ENCODE measurements at places on chromosomes 3 and 15.

- no peak for DNase-seq
Measured at GRCh38 chr3:127889461-127889863, 25.6 kb upstream of the KBTBD12 start.

GRCh38 chr3:144127700-144128099, 156.1 kb downstream of the DIPK2A start:
- DNase-seq = peak; percentile 21

DNA sequence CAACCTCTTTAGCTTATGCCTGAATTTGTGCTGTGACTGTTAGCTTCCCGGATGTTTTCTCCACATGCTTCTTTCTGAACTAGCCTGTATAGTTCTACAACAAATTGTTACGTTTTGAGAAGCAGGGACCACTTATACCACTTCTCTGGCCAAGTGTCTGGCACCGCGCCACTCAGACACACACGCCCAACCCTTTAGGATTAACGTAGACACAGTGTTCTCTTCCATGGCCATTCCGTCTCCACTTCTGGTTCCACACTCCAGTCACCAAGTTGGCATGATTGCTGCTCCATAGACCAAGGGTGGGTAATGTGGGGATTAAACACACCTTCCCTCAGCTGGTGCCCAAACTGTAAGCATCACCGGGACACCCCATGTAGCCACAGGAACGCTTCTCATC, 755 bp upstream of the TMEM108 start:
- DNase-seq = no peak

GRCh38 chr3:41987627-41988026, 25.7 kb upstream of the ULK4 start:
- no peak for DNase-seq

DNA sequence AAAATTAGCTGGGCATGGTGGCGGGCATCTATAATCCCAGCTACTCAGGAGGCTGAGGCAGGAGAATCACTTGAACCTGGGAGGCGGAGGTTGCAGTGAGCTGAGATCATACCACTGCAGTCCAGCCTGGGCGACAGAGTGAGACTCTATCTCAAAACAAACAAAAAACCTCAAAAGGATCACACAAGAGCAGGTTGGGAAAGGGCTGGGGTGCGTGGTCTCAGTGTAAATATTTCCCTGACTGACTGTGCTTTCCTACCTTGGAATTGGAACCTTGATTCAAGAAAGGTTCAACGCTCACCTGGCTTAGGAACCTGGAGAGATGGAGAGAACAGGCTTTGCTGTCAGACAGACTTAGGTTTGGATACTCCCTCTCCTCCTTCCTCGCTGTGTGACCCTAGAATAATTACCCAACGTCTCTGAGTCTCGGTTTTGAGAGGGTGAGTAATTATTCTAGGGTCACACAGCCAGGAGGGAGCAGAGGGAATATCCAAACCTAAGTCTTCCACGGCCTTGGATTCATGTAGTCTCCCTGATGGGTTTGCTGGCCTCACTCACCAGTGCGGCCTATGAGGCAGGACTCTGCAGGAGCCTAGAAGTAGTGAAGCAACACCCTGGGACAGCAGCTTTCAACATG, 24.6 kb downstream of the CYP19A1 start:
- DNase-seq = no peak

DNA sequence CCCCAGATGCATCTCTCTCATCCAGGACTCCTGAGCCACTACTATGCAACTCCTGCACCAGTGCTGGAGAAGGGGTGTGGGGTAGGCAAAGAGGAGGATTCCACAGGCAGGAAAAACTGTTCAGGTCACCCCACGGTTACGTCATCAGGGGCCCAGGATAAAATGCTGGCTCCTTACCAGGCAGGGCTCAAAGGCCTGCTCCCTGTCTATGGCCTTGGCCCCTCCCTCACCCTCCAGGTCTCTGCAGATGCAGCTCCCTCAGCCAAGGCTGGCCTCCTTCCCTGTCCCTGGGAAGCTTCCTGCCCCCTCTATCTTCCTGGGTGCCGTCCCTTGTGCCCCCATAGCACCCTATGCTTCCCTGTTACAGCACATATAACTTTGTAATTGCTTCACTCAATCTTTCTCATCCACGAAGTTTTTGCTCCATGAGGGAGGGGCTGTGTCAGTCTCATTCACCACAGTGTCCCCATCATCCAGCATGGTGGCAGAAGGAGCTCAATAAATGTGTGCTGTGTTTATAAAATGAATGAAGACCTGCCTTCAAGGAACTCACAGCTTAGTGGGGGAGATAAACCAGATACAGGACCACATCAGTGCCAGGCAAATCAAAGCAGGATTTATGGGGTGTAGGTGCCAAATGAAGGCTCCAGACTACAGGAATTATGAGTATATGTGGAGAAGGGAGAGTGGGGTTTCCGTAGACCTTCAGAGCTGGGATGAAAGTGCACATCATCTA, 18.6 kb downstream of the KBTBD13 start:
- DNase-seq = no peak

DNA sequence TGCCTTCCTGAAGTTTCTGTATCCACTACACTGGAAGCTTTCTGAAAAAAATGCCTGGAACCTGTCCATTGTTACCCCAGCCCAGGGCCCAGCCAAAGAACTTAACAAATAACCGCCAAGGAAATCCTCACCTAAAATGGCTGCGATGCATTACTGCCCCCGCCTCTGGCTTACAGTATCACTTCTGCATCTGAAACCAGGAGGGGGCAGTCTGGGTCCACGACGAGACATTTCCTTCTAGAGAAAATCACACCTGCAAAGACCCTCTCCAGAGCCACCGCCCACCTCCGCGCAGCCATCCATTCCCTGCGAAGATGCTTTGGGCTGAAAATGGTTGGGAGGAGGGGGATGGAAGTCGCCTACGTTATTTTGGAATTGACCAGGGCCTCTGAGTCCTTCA, 22.4 kb upstream of the CELF6 start:
- no peak for DNase-seq

GRCh38 chr3:14141144-14141543, 16.3 kb downstream of the TMEM43 start:
- DNase-seq = no peak

DNA sequence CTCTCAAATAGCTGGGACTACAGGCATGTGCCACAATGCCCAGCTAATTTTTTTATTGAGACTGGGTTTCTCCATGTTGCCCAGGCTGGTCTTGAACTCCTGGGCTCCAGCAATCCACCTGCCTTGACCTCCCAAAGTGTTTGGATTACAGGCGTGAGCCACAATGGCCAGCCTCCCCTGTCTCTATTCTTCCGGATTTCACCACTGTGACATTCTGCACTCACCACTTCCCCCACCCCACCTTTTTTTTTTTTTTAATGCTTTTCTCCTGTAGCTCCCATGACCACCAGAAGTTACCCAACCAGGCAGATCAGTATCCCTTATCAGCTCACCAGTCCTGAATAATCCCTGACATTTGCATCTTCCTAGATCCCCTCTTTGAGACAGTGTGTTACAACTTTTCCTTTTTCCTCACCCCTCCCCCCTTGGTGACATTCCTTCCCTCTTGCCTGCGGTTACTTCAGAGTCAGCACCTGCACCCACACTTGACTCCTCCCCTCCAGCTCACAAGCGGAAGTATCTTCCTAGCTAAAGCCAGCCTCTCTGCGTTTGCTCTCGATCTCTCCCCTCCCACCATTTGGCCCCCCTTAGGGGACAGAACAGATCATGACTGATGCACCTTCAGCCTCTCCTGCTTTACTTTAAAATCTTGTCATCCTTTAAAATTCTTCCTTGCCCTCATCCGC, 13.5 kb upstream of the ZNF592 start:
- DNase-seq = peak; percentile 80

GRCh38 chr15:65512807-65513416, 4.6 kb downstream of the DPP8 start:
- DNase-seq = peak; percentile 47

DNA sequence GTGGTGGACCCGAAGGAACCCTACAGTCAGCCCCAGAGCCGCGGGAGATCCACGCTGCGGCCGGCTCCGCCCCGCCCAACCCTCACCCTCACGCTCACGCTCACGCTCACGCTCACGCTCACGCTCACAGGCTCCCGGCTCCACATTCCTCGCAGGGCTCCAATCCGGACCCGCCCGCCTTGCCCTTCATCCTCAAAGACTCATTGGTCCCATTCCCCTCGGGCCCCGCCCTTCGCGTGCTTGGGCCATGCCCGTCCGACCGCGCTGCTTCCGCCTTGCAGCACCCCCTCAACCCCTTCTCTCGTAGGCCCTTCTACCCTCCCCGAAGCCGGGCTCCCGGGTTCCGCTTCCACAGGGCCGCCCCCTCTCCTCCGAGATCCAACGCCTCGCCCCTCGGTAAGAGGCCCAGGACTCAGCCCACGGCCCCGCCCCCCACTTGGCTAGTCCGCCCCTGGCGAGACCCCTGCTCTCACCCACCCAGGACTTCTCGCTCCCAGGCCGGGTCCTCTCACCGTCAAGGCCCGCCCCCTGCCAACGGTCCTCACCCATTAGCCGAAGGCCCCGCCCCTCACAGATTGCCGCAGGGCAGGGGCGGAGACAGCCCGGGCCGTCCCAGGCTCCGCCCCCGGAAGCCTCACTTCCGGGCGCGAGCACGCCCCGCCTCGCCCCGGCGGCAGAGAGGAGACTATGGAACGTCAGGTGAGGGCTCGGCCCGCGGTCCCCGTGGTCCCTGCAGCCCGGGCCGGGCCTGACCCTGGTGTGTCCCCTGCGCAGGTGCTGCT, at the start of gene APEH:
TSS of gene APEH (plus strand) at position 637 of the 782 bp plus-strand sequence. CDS start at position 688, 51 bp downstream.
- DNase-seq = peak; percentile 91

DNA sequence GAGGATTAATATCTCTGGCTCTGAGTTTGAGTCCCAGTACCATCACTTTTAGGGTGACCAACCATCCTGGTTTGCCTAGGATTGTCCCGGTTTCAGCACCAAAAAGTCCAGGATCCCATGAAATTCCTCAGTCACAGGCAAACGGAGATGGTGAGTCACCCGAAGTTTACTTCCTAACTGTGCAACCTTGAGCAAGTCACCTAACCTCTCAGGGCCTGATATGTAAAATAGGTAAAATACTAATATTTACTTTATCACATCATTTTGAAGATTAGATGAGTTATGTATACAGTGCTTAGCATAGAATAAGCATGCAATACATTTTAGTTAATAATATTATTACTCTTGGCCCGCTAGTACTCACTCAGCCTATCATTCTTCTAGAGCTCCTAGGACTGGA, 91.1 kb upstream of the KCNMB2 start:
- DNase-seq = no peak

- no peak for DNase-seq
Measured at GRCh38 chr15:62770752-62771151, 271.8 kb upstream of the TPM1 start.

DNA sequence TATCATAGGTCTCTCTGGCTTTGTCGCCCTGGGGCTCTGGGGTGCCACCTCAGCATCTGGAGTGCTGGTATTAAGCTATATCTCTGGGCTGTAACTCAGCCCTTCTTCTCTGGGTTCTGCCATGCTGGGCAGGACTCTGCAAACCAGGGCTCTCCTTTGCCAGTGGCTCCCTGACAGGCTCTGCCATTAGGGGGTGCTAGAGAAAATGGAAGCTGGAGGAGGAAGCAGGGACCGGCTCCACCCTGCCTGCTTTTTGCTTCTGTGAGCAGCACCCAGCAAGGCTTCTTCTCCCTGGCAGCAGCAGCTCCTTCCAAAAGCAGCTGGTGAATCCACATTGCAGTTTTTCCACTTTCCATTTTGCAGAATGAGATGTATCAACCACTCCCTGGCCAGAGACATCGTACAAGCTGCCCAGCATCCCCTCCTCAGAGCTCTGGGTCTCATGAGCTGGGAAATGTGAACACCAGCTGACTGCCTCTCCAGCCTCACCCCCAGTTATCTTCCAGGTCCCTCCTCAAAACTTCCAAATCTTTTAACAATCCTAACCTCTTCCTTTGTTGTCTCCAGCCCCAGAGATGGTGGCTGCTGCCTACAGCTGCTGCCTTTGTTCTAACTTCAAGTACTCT, 165.0 kb downstream of the ABHD5 start:
- no peak for DNase-seq

DNA sequence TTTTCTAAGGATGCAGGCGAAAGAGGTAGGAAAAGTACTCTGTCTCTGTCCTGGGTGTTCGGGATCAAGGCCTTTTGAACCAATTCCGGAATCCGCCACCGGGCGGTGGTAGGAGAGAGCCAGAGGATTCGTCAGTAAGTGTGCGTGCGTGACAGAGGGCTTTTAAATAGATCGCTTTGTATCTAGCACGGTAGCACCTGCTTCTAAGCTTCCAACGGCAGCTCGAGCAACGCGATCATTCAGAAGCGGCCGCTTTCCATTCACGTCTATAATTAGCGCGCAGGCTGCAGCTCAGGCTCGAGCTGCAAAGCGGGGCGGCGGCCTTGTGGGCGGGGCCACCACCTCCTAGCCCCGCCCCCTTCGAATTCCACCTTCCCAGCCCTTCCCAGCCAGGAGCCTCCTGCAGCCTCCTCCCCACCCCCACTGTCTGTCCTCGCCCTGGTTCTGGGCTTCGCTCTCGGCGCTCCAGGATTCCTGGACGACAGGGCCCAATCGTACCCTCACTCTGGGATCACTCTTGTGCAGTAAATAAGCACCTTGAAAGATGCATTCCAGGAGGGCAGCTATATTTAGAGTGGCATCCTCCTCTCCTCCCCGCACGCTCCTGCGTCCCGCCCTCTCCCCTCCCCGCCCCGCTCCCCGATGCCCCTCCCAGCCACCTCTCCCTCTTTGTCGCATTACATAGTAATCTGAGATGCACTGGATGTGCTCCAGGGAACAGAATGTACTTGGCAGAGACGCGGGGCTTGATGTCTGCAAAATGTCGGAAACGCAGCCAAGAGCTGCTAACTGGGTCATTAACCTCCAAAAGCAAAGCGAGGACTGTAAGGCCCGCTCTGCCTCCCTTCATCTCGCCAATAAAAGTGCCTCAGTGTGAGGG, 224.1 kb upstream of the TPRG1 start:
- DNase-seq = peak; percentile 92

GRCh38 chr15:38549222-38549621, 15.4 kb downstream of the RASGRP1 start:
- no peak for DNase-seq

DNA sequence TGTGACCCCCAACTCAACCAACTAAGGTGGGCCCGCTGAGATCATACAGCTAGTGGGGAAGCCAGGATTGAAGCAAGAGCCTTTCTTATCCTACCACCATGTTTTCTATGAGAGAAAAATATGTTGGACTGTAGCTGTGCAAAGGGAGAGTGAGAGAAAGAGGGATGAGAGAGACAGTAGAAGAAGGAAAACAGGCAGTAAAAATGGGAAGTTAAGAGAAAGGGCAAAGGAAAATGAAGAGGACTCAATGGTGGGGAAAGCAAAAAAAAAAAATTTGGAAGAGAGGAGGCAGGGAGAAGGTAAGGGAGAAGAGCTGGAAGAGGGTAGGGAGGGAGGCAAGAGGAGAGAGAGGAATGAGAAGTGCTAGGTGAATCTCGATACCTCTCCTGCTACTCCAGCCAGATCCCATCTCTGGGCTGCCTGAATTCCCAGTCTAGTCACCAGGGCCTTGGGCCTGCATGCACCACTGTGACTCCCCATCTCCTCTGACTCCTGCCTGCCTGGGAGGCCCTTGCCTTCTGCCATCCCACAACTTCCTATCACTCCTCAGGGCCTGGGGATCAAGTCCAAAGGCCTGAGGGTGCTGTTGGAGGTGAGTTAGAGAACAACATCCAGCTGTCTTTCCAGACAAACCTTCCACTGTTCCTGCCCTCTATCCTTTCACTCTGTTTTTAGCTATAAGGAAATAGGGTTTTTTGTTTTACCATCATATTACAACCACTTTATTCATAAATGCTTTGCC, 15.7 kb downstream of the FAM81A start:
- DNase-seq = no peak
